A549 treated with ZK216348 at 1 μM for 4 hours (cell line): ENCODE measurements at places on chromosomes 11 and 22. TPM values are rescaled to one million over a fixed set of nuclear protein-coding genes. Genes with fewer than 3 reads are reported as not detected.

The CNGA4 gene
- total RNA-seq = 0.12 TPM in 2 of 5 replicates, not detected in the others

The ARHGAP8 gene
- total RNA-seq = 1.2 to 2.0 TPM (median 1.4 TPM) in 5 replicates

The ANO5 gene
- total RNA-seq = 1.2 to 1.8 TPM (median 1.7 TPM) in 5 replicates

The FZD4 gene
- total RNA-seq = 0.87 to 1.4 TPM (median 1.3 TPM) in 5 replicates
